Omental fat pad (tissue), 4 donors: ENCODE measurements at places on chromosomes 11 and 22. TPM values are rescaled to one million over a fixed set of nuclear protein-coding genes. Genes with fewer than 3 reads are reported as not detected.

DNA sequence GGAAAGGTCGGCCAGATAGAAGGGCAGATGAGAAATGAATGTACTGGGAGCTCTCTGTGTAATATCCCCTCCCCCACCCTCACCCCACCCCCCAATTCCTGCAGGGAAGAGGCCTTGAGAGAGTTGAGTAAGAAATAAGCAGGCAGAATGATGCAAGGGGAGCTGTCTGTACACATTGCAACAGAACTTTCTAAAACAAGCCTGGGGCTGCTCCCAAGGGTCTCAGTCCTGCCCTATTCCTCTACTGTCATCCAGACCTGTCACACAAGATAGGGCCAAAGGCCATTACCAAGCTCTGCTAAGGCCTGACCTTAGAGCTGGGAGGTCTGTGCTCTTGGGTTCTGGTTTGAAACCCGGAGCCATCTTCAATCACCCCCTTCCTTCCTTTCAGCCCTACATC is 5.7 kb upstream of the DGAT2 start:
- DNase-seq, result no peak

- DNase-seq, result no peak
Measured at GRCh38 chr11:61535998-61536675, 27.6 kb downstream of the LRRC10B start.

DNA sequence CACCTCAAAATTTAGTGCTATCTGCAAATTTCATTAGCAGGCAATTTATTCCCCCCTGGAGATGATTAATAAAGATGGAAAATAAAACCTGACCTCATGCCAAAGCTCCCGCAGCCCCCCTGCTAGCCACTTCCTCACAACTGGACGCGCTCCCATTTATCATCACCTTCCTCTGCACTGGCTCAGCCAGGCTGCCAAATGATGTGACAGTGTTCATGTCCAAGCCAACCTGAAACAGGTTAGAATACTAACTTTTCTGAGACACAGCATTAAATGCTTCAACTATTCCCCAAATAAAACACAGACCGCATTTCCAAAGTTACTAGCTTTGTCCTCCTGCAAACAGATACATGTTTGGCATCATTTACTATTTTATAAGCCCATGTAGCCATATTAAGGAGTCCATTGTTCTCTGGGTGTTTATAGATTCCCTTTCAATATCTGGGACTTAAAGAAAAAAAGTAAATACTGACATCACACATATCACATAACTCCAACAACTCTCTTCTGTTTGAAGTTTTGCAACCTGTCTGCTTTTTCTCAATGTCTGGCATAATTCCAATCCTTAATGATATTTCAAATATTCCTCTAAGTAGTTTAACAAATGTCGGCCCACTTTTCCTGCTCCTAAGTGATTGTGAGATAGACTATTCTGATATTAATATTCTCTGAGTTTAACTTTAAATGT is 829.7 kb upstream of the FAT3 start:
- no peak for DNase-seq

GRCh38 chr11:11211186-11211585 is 141.9 kb downstream of the CSNK2A3 start:
- no peak for DNase-seq

PC gene
- total RNA-seq, result 91.0 TPM
